ENCODE measurements at places on chromosomes 2 and 18.
A peak's percentile ranks its signal among the peaks of the same experiment; 100 is the strongest.

GRCh38 chr2:152396763-152397162, 61.8 kb downstream of the FMNL2 start:
- DNase-seq = no peak

- DNase-seq = peak; percentile 34
These were observed 96.0 kb upstream of the ALPP start for GRCh38 chr2:232282508-232283055.

- DNase-seq = no peak
These were observed 41.1 kb upstream of the VIT start for GRCh38 chr2:36655453-36655852.

- no peak for DNase-seq
These were observed 59.6 kb downstream of the NCK2 start for GRCh38 chr2:105804266-105804665.

DNA sequence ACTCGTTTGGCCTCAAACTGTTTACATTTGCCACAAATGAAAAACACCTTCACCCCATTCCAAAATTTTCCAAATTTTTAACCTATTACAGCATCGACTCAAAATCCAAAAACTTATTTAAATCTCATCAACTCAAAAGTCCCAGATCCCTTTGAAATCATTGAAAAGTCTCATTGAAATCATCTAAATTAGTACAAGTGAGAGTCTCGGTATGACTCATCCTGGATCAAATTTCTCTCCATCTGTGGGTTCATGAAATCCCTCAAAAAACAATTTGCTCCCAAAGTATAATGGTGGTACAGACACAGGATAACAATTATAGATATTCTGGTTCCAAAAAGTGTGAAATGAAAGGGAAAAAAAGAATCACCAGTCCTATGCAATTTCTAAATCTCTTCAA, 65.1 kb downstream of the LRP1B start:
- no peak for DNase-seq

DNA sequence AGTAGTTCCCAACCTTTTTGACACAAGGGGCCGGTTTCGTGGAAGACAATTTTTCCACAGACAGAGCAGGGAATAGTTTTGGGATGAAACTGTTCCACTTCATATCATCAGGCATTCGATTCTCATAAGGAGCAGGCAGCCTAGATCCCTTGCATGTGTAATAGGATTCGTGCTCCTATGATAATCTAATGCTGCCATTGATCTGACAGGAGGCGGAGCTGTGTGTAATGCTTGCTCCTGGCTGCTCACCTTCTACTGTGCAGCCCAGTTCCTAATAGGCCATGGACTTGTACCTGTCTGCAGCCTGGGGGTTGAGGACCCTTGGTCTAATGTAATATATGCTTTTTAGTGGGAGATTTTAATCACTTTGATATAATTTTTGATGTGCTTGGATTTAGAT, 188.7 kb upstream of the KLHL14 start:
- DNase-seq = no peak

DNA sequence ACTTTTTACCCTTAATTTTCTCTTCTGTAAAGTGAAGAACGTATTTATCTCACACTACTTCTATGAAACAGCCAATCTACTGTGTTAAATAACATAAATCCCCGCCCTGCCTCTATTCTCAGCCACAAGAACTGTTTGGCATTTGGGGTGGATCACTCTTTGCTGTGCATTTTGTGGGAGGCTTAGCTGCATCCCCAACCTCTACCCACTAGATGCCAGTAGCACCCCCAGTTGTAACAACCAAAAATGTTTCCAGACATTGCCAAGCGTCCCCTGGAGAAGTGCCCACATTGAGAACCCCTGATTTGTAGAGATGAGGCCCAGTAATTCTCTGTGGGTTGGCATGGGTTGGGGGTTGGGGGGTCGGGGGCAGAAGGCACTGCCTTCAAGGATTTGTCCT, 94.7 kb upstream of the BOD1L2 start:
- no peak for DNase-seq

DNA sequence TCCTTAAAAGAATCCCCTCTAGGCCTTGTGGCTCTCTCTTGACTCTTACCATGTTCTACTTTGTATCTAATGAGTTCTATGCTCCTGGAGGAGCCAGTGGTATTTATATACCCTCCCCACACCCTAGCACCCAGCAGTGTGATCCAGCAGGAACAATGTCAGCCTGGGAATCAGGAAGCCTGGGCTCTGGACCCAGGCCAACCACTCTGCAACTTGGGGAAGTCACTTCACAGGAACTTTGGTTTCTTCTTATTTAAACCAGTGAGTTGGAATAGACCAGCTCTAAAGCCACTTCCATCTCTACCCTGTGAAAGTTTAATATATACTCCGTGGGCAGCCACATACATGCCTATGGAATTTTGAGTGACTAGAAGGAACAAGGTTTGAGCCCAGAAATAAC, 11.6 kb upstream of the SPTBN1 start:
- DNase-seq = no peak

- no peak for DNase-seq
These were observed 76.2 kb downstream of the TGFA start for GRCh38 chr2:70477441-70477844.

DNA sequence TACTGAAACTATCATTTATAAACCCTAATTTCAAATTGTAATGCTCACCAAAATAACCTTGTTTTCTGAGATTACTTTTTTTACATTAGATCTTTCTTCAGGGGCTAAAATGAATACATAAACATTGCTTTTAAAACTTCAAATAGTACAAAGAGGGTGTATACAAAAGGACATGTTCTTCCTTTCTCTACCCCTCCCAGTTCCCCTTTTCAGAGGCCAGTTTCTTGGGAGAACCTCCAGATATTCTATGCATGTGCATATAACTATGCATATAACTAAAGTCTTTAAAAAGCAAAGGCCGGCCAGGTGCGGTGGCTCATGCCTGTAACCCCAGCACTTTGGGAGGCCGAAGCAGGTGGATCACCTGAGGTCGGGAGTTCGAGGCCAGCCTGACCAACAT, 10.6 kb upstream of the FAM117B start:
- DNase-seq = no peak

GRCh38 chr2:233430651-233431050, 76.4 kb downstream of the DGKD start:
- DNase-seq = no peak

GRCh38 chr18:22267697-22268096, 98.3 kb downstream of the GATA6 start:
- DNase-seq = no peak

DNA sequence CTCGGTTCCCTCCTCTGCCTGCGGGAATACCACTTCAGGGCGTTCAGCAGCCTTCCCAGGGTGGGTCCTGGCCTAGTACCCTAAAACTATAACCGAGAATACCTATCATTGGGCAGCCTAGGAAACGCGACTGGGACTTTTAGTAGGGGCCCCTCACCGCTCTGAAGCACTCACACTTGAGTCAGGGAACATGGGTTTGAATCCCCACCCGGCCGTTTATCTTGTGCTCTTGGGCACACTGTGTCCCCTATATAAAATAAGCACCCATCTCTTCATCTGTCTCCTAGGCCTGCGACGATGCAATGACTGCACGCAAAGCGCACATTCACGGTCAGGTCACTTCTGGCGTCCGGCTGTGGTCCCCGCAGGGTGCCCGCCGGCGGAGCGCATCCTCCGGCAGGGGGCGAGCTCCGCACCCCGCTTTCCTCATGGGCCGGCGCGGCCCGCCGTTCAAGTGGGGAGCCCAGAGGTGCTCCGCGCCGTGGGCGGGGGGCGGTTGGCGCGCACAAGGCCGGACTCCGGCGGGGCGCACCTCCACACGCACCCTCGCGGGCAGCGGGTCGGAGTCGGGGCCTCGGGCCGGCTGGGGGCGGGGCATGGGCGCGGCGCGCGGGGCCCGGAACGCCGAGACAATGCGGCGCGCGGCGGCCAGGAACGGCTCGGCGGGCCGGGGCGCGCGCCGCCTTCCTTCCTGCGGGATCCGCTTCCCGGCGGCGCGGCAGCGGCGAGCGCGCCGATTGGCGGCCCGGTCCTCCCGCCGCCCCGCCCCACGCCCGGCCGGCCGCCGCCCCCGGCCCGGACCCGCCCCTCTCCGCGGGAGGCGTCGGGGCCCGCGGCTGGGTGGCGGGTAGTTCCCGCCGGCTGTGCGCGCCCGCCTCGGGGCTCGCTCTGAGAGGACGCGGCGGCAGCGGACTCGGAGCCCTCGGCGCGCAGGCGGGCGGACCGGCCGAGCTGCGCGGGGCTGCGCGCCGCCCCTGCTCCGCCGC, at the start of gene ASAP2:
Gene ASAP2 (plus strand): TSS at position 850 of the 986 bp plus-strand sequence. CDS start 293 bp downstream, outside the sequence.
- peak; percentile 67 for DNase-seq

GRCh38 chr2:76640905-76641304, 881.3 kb downstream of the LRRTM4 start:
- no peak for DNase-seq

DNA sequence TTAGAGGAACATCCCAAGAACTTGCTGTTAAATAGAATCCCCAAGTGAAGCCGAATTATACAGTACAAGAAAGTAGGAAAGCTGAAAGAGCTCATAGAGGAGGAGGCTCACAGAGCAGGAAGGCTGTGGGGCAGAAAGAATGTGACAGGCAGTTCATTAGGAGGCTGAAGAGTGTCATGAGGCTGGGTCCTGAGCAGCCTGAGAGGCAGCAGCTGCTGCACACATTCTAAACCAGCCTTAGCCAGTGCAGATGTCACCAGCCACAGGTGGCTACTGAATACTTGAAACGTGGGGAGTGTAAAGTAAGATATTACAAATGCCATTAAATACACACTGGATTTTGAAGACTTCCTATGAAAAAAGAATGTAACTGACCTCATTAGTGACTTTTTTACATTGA, 490.2 kb upstream of the KLHL29 start:
- DNase-seq = no peak

DNA sequence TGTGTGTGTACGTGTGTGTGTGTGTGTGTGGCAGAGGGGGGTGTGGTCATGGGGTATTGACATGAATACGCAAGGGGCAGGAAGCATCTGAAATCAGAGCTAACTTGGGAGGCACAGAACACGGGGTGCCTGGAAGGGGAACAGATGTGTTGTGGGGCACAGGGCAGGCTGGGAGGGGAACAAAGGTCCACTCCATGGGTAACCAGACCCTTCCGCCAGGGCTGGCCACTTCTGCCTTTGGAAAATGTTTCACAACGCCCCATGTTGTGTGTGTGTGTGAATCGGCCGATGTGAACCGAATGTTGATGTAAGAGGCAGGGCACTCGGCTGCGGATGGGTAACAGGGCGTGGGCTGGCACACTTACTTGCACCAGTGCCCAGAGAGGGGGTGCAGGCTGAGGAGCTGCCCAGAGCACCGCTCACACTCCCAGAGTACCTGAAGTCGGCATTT, at the start of gene SLC11A1:
Gene SLC11A1 (plus strand): TSS at position 358 of the 451 bp plus-strand sequence. CDS start 96 bp downstream, outside the sequence.
- no peak for DNase-seq

- peak; percentile 20 for DNase-seq
These were observed 90.3 kb downstream of the MAPRE2 start for GRCh38 chr18:35131387-35132020.

DNA sequence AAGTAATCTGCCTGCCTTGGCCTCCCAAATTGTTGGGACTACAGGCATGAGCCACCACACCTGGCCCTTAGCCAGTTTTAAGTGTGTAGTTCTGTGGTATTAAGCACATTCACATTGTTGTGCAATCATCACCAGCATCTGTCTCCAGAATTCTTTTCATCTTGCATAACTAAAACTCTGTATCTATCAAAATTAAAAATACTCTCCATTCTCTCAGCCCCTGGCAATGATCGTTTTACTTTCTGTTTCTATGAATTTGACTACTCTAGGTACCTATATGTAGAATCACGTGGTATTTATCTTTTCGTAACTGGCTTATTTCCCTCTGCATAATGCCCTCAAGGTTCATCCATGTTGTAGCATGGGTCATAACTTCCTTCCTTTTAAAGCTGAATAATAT, 45.5 kb upstream of the CAVIN2 start:
- no peak for DNase-seq

DNA sequence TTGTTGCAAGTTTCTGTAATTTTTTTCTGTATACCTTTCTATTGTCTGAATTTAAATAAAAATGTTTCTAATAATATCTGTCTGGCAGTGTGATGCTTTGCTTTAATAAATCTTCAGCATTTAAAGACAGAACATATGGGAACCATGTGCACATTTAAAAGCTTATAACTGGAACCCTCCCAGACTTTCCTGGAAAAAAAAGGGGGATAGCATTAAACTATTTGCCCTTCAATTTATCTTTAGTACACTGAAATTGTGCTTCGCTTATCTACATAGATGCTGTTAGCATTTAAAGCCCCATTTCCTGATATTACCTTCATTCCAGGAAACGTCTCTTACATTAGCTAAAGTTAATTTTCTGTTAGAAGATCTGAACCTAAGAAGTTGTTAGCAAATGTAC, 64.6 kb downstream of the ZC3H6 start:
- no peak for DNase-seq

GRCh38 chr2:37367984-37368383, 23.6 kb downstream of the QPCT start:
- DNase-seq = no peak

GRCh38 chr2:188146888-188147287, 144.8 kb upstream of the GULP1 start:
- no peak for DNase-seq

GRCh38 chr2:178804791-178805190, 2.4 kb downstream of the TTN start:
- no peak for DNase-seq

DNA sequence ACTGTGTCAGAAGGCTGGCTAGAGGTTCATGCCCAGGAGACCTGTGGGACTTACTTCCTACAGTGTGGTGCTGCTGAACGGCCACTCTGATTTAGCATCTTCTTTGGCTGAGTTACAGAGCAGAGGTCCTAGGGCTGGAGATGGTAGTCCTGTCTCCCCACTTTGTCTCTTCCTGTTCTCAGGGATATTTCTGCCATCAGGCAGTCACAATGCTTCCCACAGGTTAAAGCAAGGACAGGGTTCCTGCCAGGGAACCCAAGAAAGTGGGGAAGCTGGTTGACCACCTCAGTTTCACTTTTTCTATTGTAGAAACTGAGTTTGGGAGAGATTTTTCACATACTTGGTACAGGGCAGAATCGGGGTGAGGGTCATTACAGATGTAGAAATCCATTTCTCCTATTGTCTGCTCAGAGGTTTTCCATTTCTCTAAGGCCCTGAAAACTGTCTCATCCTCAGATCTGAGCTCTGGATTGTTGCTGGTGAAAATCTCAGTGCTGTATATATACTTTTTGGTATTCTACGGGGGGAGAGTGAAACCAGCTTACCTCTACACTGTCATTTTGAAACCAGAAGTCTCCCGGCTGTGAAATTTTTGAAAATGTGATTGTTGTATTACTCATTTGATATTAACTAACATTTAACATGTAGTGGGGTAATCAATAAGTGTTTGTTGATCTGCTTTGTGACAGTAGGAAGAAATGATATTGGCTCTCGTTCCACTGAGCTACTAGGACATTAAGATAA, 37.0 kb upstream of the MEP1B start:
- DNase-seq = no peak

DNA sequence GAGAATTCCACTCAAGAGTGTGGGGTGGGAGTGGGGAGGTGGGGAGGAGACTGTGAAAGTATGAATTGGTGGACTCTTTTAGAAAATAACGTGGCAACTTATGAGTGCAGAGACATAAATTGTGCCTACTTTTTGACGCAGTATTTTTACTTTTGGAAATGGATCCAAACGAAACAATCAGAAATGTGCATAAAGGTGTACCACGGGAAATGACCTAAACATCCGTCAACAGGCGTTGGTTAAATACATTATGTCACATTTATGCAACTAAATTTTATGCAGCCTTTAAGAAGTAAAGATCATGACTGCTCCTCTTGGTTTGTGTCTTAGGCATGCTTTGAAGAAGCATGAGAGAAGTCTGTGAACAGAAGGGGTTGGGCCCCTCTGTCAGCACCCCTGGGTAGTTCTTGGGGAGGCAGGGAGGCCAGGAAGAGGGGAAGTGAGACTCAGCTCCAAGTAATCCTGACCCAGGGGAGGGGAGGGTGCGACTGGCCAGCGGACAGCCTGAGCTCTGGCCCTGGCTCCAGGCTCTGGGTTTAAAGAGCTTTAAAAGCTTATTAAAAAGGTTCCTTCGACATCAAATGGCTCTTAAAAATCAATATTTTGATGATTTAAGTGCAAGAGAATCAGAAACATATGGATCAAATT, 126.4 kb upstream of the HAAO start:
- DNase-seq = no peak
